ENCODE measurements at places on chromosomes 1 and 21. TPM values are rescaled to one million over a fixed set of nuclear protein-coding genes. Genes with fewer than 3 reads are reported as not detected.

DNA sequence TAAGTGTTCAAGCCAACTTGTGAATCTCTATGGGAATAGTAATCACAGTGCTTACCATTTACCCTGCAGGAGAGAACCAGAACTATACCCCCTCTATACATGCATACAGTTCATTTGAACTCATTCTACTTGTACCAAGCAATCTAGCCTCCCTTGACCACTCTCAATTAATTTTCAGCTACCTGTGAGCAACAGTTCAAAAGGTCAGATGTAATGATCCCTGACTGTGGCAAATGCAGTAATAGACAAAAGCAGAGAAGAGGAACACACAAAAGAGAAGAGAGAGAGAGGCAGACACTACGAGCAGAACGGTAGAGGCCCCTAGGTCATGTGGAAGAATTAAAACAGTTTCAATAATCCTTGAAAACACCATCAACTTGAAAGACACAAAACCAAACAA lies 52.8 kb downstream of the FMO4 start:
- DNase-seq, result no peak

DNA sequence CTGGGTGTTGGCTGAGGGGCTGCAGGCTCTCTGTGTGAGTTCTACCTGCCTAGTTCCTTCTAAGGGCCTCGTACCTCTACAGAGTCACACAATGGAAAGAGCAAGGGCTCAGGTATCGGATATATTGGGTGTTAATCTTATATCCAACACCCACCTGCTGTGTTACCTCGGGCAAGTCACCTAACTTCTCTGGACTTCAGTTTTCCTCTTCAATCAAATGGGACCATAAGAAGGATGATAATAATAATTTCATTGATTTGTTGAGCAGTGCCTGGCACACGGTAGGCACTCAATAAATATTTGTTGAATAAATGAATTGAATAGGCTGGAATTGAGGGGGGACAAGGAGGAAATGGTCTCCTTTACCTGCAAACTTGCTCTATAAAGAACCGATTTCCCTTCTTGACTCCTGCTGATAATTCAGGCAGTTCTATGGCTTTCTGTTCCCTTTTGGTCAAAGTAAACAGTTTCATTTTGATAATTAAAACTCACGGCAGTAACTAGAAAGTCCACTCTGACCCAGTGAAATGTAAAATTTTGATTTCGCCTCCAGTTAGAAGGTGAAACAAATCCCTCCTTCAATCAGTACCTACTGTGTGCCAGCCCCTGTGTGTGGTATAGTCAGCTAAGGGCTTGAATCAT lies 16.5 kb upstream of the MAN1C1 start:
- DNase-seq, result no peak

- no peak for DNase-seq
Measured at GRCh38 chr1:58442114-58442513, 104.4 kb downstream of the OMA1 start.

Gene KRTAP13-2
- not detected for total RNA-seq

- DNase-seq, result no peak
Measured at GRCh38 chr1:119724611-119725218, 13.0 kb downstream of the PHGDH start.

DNA sequence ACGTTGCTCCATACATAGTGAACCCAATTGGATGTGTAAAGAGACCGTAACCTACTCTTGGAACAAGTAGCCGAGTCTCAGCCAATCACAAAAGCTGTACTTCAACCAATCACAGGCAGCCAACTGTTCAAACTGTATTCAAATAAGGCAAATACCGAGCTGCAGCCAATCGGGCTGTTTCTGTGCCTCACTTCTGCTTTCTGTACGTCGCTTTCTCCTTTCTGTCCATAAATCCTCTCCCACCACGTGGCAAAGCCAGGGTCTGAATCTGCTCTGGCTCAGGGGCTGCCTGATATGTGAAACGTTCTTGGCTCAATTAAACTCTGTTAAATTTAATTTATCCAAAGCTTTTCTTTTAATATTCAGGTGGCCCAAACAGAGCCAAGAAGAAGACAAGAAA lies 210.3 kb downstream of the URB2 start:
- no peak for DNase-seq

Gene GJB4
- total RNA-seq, result not detected

DNA sequence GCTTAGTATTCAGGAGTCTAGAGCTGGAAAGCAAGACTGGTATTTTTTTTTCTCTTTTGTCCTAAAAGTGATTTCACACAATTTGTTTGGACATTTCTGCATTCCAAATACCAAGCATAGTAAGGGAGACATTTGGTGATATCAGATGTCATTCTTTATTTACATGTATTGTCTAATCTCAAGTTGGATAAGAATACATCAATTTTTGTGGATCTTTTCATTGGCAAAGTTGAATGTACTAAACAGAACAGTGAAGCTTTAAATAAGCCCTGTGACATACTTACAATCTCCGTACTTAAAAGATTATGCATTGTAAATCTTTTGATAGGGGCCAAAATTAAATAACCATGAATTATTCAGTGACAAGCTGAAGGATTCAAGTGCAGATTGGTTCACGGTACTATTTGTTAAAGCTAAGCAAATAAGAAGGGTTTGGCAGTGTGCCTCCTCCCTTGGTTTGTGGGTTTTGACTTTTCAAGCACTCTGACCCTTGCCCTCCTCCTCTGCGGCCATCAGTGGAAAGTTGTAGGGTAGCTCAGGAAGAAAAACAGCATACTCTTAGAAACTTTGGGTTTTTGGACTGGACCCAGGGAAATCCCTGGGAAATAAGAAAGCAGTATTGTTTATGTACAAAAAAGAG lies 663.7 kb downstream of the ADGRL2 start:
- DNase-seq, result no peak
